EL (cell line): ENCODE measurements at places on chromosomes 1 and 21.
A peak's percentile ranks its signal among the peaks of the same experiment; 100 is the strongest.

DNA sequence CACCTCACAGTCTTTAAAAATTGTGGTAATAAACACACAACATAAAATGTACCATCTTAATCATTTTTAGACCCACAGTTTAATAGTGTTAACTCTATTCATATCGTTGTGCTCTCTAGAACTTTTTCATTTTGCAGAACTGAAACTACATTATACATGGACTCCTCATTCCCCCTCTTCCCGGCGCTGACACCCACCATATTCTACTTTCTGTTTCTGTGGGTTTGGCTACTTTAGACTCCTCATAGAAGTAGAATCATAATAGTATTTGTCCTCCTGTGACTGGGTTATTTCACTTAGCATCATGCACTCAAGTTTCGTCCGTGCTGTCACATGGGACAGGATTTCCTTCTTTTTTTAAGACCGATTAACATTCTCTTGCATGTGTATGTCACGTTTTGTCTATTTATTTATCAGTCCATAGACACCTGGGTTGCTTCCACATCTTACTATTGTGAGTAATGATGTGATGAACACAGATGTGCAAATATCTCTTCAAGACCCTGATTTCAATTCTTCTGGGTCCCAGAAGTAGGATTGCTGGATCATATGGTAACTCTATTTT lies 62.9 kb upstream of the TMPRSS2 start:
- no peak for DNase-seq

- peak; percentile 50 for DNase-seq
These were observed 5.8 kb upstream of the TGFB2 start for GRCh38 chr1:218339267-218339831.

GRCh38 chr1:164622068-164622845 lies 63.3 kb downstream of the PBX1 start:
- no peak for DNase-seq

GRCh38 chr1:48558366-48558765 lies 86.4 kb upstream of the SPATA6 start:
- no peak for DNase-seq

DNA sequence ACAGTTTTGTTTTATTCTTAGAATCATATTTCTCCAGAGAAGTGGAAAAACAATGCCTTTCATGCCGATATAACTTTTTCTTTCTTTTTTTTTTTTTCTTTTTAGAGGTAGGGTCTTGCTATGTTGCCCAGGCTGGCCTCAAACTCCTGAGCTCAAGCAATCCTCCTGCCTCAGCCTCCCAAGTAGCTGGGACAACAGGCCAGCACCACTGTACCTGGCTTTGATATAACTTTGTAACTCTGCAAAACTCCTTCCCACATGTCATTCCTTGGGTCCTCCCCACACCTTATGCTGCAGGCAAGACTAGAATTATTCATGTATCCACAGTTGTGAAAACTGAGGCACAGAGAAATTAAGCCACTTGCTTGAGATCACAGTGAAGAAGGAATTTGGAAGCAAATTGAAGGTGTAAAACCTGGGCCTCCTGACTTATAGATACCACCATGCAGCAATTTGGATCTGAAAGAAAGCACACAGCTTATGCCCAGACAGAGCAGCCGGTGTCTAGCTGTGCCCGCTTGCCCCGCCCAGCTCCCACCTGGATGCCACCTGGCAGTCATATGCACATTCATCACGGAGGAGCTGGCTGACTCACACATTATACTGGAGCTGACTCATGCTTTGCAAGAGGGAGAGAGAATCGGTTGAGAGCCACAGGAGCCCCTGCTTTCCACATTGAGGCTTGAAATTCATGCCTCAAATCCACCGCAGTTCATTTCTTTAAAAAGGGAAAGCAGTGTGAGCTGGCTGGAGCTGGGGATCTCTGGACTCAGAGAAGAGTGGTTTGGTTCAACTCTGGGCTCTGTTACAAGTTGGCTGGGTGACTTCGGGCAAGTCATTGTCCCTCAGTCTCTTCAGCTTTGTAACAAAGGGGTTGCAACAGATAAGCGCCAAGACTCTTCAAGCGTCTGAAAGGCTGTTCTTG lies 8.3 kb upstream of the SLC2A1 start:
- DNase-seq, result peak; percentile 93

- DNase-seq, result peak; percentile 83
These were observed 2.2 kb downstream of the NUAK2 start for GRCh38 chr1:205319081-205320018.

DNA sequence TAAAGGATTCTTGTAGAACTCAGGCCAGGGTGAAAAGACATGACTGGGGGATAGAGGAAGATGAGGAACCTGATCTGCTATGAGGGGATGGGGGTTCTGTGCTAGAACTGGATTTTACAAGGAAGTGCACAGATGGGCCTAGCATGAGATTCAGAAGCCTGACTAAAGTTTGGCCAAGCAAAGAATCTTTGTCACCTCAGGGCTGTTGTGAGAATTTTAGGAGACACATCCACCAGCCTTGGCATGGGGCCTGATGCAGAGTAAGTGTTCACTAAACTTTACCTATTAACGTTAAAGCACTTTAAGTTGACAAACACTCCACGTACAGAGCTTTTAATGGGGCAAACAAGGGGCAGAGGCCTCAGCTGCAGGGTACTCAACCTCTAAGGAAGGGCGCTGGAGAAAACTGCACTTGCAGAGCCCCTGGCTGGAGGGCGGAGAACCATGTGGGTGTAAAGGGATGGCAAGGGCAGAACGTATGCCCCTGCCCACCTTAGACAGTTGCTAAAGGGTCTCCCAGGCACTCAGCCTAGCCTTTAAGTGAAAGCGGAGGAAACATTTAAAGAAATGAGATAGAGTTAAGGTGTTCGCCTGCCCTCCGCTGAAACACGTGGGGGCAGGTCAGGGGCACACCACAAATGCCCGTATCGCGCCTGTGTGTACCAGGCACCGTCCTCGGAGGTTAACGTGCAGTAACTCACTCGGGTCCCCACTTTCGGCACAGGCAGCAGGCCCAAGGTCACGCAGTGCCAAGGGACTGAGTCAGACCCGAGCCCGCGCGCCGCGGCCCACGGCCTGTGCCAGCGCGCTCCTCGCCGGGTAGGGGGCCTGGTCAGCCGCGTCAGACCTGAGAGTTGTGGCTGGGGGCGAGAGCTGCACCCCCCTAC lies 990 bp upstream of the MRPS6 start:
- DNase-seq, result peak; percentile 54

- DNase-seq, result no peak
These were observed 53.6 kb upstream of the DMRTA2 start for GRCh38 chr1:50476800-50477199.
